Globus pallidus (tissue), 1 donor: ENCODE measurements at places on chromosomes 1 and 21.

GRCh38 chr1:23801338-23801748 is 789 bp upstream of the GALE start:
- DNase-seq: no peak

GRCh38 chr1:201883786-201884185 is 4.9 kb upstream of the SHISA4 start:
- DNase-seq: no peak

DNA sequence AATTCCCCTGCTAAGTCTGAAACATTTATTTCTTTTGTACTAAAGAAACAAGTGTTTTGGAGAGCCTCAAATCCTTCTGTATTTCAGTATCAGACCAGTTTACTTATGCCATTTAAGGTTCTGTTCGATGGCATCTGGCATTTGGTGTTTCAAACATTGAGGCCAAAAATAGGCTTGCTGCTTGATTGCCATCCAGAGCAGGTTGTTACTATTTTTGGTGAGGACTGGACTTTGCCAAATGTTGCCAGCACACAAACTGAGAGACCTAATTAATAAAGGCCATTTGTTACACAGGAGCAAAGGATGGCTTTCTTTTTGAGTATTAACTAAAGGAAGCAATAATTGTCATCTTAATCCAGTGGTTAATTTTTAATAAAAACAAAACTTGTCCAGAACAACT is 26.2 kb downstream of the VPS45 start:
- no peak for DNase-seq

DNA sequence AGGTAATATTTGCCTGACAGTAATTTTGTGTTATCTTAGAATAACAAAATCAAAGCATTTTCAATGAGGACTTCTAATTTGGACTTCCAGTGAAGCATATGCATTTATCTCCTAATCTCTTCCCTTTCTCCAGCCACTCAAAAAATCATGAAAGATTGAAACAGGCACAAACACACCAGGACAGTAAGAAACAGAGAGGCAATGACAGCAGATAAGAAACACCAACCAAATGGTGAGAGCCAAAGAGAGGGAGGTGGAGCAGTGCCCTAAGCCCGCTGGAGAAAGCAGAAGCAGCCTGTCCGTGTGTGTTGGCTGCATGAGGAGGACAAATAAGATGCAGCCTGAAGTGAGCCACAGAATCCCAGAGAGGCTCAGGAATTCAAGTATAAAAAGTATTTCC is 39.0 kb downstream of the SLC44A3 start:
- DNase-seq: no peak

GRCh38 chr1:162568802-162569201 is 7.3 kb downstream of the UAP1 start:
- DNase-seq: no peak

GRCh38 chr1:154616659-154617345 is 8.8 kb upstream of the ADAR start:
- no peak for DNase-seq

GRCh38 chr21:14589855-14590563 is 43.9 kb upstream of the SAMSN1 start:
- DNase-seq: no peak

GRCh38 chr1:23565776-23566175 is 6.5 kb upstream of the ID3 start:
- no peak for DNase-seq

DNA sequence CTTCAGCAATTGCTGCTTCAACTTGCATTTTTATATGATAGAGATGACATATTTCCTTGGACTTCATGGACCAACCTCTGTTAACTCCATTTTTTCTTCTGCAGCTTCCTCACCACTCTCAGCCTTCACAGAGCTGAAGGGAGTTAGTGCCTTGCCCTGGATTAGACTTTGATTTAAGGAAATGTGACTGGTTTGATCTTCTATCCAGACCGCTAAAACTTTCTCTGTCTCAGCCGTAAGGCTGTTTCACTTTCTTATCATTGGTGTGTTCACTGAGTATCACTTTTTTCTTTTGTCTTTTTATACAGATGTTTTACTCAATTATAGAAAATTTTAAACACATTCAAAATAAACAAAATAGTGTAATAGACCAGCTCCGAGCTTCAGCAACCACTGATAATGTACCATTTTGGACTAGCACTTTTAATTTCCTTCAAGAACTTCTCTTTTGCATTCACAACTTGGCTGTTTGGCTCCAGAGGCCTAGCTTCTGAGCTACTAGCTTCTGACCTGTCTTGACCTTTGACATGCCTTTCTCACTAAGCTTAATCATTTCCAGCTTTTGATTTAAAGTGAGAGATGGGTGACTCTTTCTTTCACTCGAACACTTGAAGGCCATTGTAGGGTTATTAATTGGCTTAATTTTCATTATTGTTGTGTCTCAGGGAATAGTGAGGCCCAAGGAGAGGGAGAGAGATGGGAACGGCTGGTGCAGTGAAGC is 9.3 kb downstream of the NEK7 start:
- no peak for DNase-seq

DNA sequence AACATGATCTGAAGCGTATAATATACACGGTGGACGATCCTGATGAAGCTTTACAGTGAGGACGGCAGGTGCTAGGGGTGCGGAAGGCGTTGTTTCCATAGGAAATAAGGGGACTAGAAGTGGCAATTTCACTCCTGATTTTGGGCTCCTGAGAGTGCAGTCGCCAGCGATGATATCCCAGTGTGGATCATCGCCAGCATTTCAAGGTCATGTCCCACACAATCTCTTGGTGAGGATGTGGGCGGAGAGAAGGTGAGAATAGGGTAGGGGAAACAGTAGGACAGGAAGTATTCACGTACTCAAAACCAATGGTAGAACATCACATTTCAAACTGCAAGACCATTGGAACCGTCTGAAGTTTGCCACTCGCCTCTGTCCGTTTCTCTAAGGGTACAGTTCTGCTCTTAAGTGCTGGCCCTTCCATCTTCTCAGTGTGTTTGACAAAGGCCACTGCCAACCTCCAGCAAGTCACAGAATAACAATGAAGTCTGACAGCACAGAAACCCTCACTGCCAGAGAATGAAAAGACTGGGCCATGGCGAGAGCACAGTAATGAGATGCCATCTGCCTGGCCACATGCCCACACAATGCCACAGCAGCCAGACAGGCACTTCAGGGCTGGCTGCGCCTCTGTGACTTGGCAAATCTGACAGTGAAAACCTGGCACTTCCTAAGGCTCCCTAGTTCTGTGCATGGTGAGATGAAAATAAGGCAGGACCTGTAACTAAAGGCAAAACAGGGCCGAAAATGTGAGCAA is 27.9 kb downstream of the PCSK9 start:
- peak; percentile 95 for DNase-seq

- DNase-seq: no peak
Observed at GRCh38 chr21:45301521-45302081, 13.9 kb upstream of the POFUT2 start.

DNA sequence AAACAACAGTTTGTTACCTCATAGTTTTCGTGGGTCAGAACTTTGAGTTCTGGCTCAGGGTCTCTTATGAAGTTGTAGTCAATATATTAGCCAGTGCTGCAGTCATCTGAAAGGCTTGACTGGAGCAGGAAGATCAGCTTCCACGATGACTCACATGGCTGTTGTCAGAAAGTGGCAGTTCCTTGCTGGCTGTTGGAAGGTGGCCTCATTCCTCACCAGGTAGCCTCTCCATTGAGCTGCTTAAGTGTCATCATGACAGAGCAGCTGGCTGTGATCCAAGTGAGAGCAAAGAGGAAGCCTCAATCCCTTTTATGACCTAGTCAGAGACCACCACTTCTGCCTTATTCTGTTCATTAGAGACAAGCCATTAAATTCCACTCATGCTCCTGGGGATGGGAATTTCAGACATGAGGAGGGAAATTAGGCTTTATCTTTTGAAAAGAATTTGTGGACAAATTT is 5.6 kb downstream of the OSBPL9 start:
- no peak for DNase-seq

GRCh38 chr1:220040028-220040596 is 6.2 kb downstream of the EPRS1 start:
- no peak for DNase-seq

DNA sequence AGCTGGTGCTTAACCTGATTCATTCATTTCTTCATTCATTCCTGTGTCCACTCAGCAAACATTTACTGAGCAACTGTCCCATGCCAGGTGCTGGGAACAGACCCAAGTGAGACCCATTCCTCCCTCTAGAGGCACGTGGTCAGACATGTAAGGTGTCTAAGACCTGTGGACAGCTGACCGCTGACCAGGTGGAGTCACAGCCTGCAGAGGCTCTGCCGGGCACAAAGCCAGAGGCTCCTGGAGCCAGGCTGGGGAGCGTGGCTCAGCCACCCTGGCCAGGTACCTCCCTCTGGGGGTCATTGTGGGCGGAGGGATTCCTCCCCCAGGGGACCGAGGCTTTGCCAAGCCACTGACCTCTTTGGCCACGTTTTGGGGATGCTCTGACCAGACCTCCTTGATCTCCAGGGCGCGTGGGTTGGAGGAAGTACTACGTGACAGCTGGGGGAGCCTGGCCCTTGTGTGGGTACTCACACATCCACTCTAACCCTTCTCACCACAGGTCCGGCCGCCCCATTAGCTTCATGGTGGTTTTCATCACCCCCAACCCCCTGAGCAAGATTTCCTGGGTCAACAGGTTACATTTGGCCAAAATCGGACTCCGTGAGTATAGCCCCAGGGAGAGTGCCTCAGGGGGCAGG is 100.3 kb downstream of the ARHGEF10L start:
- DNase-seq: no peak

DNA sequence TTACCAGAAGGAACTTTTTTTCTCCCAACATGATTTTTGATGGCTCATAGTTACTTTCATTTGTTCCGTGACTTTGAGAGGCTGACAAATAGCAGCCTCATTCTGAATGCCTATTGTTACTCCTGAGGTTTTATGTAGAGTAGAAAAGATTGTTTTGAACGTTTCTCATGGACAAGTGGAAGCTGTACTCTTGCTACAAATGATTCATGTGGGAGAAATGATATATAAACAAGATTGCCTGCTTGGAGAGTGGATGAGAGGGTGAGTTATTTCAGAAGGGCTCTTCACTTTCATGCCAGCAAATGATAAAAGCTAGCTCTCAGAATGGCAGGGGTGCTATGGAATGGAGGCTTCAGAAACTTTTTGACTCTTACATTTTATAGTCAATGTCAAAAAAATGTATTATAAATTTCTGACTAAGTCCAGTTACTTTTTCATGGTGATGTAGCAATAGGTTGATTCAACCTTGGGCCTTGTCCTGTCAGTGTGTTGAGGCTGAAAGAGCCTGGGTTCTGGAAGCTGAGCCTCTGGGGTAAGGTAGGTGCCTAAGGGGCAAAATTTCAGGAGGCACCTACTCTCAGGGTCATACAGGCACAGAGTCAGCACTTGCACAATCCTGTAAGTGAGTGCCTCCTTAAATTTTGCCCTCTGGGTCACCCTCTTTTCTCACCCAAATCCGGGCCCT is 19.4 kb downstream of the JUN start:
- DNase-seq: no peak

- DNase-seq: no peak
Observed at GRCh38 chr1:182193908-182194550, 132.5 kb upstream of the ZNF648 start.

GRCh38 chr1:158101927-158102326 is 78.8 kb upstream of the CD1D start:
- no peak for DNase-seq

DNA sequence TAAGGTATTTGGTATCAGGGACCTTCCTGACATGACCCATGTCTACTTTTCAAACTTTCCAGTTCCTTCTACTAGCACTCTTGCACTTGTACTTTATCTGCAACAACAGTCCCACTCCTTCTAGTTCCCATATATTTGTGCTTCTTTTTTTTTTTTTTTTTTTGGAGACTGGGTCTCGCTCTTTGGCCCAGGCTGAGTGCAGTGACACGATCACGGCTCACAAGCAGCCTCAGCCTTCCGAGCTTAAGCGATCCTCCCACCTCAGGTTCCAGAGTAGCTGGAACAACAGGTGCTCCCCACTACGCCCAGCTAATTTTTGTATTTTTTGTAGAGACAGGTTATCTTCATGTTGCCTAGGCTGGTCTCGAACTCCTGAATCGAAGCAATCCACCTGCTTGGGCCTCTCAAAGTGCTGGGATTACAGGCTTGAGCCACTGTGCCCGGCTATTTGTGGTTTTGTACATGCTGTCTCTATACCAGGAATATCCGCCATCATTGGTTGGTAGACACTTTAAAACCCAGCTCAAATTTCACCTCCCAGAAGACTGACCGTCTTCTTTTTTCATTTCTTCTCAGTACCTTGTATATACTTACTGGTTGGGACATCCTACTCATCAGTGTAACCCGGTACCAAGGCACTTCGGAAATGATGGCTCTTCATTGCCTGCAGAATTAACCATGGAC is 1.1 kb downstream of the ZMYM1 start:
- no peak for DNase-seq

DNA sequence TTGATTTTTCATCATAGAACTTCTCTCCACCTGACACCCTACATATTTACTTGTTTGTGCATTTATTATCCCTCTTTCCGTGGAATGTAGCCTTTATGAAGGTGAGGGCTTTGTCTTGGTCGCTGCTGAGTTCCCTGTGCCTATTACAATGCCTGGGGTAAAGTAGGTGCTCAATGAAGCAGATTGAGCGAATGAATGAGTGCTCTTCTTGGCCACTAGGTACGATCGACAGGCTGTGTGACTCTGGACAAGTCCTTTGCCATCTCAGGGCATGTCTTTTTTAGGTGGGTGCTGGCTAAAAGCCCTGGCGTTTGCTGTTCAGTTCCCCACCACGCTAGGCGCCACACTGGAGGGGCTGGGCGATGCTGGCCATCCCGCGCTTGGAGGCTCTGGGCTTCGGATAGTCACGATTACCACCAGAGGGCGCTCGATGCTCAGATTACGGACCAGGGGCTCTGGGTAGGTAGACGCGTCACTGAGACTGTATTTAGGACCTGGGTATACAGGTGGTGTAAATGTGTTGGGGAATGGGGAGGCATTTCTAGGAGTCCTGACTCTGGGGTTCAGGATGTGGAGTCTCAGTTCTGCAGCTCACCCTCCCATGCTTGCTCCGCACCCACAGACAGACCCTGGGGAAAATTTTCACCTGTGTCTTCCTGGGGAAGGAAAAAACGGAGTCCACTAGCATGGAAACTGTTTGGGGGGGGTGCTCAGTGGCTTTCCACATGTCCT is 71.0 kb upstream of the CSF3R start:
- peak; percentile 26 for DNase-seq

DNA sequence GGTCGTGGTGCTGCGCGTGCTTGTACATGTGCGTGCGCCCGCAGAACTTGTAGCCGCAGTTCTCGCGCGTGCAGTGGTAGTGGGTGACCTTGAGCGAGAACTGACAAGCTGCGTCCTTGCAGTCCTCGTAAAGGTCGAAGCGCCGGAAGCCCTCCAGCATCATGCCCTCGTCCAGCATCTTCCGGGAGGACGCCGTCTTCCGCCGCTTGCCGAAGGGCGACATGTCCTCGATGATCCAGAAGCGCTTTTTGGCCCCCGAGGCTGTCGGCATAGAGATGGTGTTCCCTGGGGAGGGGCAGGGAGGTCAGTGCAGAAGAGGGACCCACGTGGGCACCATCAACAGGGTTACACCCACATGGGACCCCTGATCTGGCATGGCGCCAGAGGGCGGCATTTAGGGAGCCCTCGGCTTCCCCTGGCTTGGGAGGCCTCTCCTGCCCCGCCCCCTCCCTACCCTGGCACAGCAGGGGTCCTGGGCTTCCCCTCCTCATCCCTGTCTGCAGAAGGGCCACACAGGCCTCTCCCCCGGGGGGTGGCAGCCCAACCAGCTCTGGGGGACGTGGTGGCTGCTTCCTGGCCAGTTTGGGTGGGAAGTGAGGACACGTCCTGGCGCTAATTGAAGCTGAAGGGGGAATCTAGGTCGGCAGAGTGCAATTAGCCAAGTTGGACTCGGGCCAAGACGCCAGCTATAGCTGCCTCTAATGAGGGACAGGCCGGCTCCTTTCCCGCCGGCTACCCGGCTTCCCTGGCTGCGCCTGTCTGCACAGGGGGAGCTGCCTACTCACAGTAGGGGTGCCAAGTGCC is 156.5 kb downstream of the CASZ1 start:
- DNase-seq: peak; percentile 11
